ENCODE measurements at places on chromosomes 7 and 10. TPM values are rescaled to one million over a fixed set of nuclear protein-coding genes. Genes with fewer than 3 reads are reported as not detected.

The MYL7 gene
- not detected for total RNA-seq

The LAMB1 gene
- 375 TPM for total RNA-seq

The FFAR4 gene
- total RNA-seq = 0.08 TPM

The PSD gene
- total RNA-seq = 0.11 TPM

The BRI3 gene
- total RNA-seq = 36.4 TPM

The PLEKHS1 gene
- total RNA-seq = 0.04 TPM

The CAMK2B gene
- 0.11 TPM for total RNA-seq

The CCDC7 gene
- total RNA-seq = 1.9 TPM

The RPEL1 gene
- total RNA-seq = not detected

The VTI1A gene
- total RNA-seq = 42.3 TPM

The AQP1 gene
- total RNA-seq = 1.2 TPM

The LIPM gene
- not detected for total RNA-seq

The CALHM1 gene
- not detected for total RNA-seq

The EBLN1 gene
- not detected for total RNA-seq

The PNLIPRP3 gene
- 0.03 TPM for total RNA-seq

The CRCP gene
- total RNA-seq = 34.2 TPM

The UCMA gene
- total RNA-seq = not detected

The SYT15 gene
- total RNA-seq = 0.08 TPM

The ADAMTS14 gene
- 0.08 TPM for total RNA-seq

The HOXA9 gene
- total RNA-seq = 1.2 TPM

The PRKG1 gene
- 1.1 TPM for total RNA-seq

The LIPN gene
- total RNA-seq = not detected

The SPACDR gene
- total RNA-seq = 0.38 TPM

The RBAK gene
- total RNA-seq = 9.8 TPM

The NPY4R2 gene
- not detected for total RNA-seq

The KMT2E gene
- total RNA-seq = 29.5 TPM

The FZD1 gene
- 14.3 TPM for total RNA-seq

The PPP1R17 gene
- not detected for total RNA-seq

The MYOZ1 gene
- total RNA-seq = 0.41 TPM

The PTPN20 gene
- total RNA-seq = not detected

The SDK1 gene
- 5.0 TPM for total RNA-seq

The CTTNBP2 gene
- 2.4 TPM for total RNA-seq

The TDRD1 gene
- not detected for total RNA-seq

The SKAP2 gene
- 16.8 TPM for total RNA-seq

The NFE2L3 gene
- total RNA-seq = 22.7 TPM

The RASA4B gene
- 3.7 TPM for total RNA-seq

The PHYH gene
- 8.6 TPM for total RNA-seq

The MMP21 gene
- total RNA-seq = not detected

The NCF1 gene
- total RNA-seq = not detected

The CFAP70 gene
- 0.11 TPM for total RNA-seq

The GPR141 gene
- total RNA-seq = not detected

The SUN3 gene
- total RNA-seq = 1.2 TPM

The CALHM3 gene
- 0.34 TPM for total RNA-seq

The CDHR1 gene
- total RNA-seq = 0.50 TPM

The BBIP1 gene
- total RNA-seq = 53.5 TPM

The CALML3 gene
- total RNA-seq = not detected

The ASIC3 gene
- total RNA-seq = 3.7 TPM

The GIMAP1 gene
- not detected for total RNA-seq

The TMEM120A gene
- 14.0 TPM for total RNA-seq

The AKR1C3 gene
- total RNA-seq = 10.6 TPM

The PODXL gene
- total RNA-seq = 12.7 TPM

The GLI3 gene
- 5.5 TPM for total RNA-seq

The IDI2 gene
- not detected for total RNA-seq
